ENCODE measurements at places on chromosomes 6 and 20. TPM values are rescaled to one million over a fixed set of nuclear protein-coding genes. Genes with fewer than 3 reads are reported as not detected.

SIRPB2 gene
- 0.18 TPM for polyA plus RNA-seq

TEAD3 gene
- 14.5 TPM for polyA plus RNA-seq

ADGB gene
- not detected for polyA plus RNA-seq

DEFB132 gene
- not detected for polyA plus RNA-seq

RAB23 gene
- polyA plus RNA-seq, result 14.1 TPM

FRS3 gene
- 4.0 TPM for polyA plus RNA-seq

RBPJL gene
- polyA plus RNA-seq, result not detected

SLC22A23 gene
- 4.6 TPM for polyA plus RNA-seq

POPDC3 gene
- 271 TPM for polyA plus RNA-seq

SERPINB1 gene
- 33.4 TPM for polyA plus RNA-seq

SDCBP2 gene
- 2.2 TPM for polyA plus RNA-seq

OLIG3 gene
- polyA plus RNA-seq, result not detected

CPNE5 gene
- polyA plus RNA-seq, result 0.10 TPM

CAGE1 gene
- not detected for polyA plus RNA-seq

LAMA5 gene
- 40.5 TPM for polyA plus RNA-seq

DLL1 gene
- 1.6 TPM for polyA plus RNA-seq

HLA-DRB5 gene
- polyA plus RNA-seq, result 0.21 TPM

PTPRK gene
- polyA plus RNA-seq, result 3.5 TPM

IRF4 gene
- polyA plus RNA-seq, result 0.53 TPM

HRH3 gene
- 0.03 TPM for polyA plus RNA-seq

LGSN gene
- polyA plus RNA-seq, result 0.01 TPM

MYH7B gene
- 15.0 TPM for polyA plus RNA-seq

RGS17 gene
- 0.01 TPM for polyA plus RNA-seq

OPRM1 gene
- not detected for polyA plus RNA-seq

MEP1A gene
- polyA plus RNA-seq, result 0.04 TPM

ENPP3 gene
- 0.04 TPM for polyA plus RNA-seq

TCF21 gene
- not detected for polyA plus RNA-seq

SNX14 gene
- polyA plus RNA-seq, result 24.2 TPM

TLDC2 gene
- polyA plus RNA-seq, result 0.04 TPM

AIF1 gene
- 4.9 TPM for polyA plus RNA-seq

TFAP2A gene
- under 0.01 TPM for polyA plus RNA-seq

OR2H1 gene
- not detected for polyA plus RNA-seq

CYP39A1 gene
- 0.34 TPM for polyA plus RNA-seq

ZKSCAN3 gene
- 2.9 TPM for polyA plus RNA-seq

PDE7B gene
- polyA plus RNA-seq, result 2.3 TPM

VSTM2L gene
- 2.8 TPM for polyA plus RNA-seq

TP53TG5 gene
- 0.16 TPM for polyA plus RNA-seq

ZSCAN31 gene
- polyA plus RNA-seq, result 2.3 TPM

GSTA1 gene
- not detected for polyA plus RNA-seq

GHRH gene
- not detected for polyA plus RNA-seq

SCRT2 gene
- not detected for polyA plus RNA-seq

AKAP12 gene
- 7.5 TPM for polyA plus RNA-seq

PREP gene
- 31.4 TPM for polyA plus RNA-seq

ASIP gene
- 0.68 TPM for polyA plus RNA-seq

ABHD12 gene
- 7.9 TPM for polyA plus RNA-seq

SLC44A4 gene
- polyA plus RNA-seq, result 0.08 TPM

RNF182 gene
- 0.01 TPM for polyA plus RNA-seq

BPIFB1 gene
- polyA plus RNA-seq, result not detected

CST5 gene
- not detected for polyA plus RNA-seq

PBOV1 gene
- not detected for polyA plus RNA-seq

KCNK16 gene
- not detected for polyA plus RNA-seq

PAK5 gene
- not detected for polyA plus RNA-seq
